Activated T-cell treated with anti-CD3 and anti-CD28 coated beads for 1 hour (primary cell): ENCODE measurements at places on chromosomes 1 and 21.

DNA sequence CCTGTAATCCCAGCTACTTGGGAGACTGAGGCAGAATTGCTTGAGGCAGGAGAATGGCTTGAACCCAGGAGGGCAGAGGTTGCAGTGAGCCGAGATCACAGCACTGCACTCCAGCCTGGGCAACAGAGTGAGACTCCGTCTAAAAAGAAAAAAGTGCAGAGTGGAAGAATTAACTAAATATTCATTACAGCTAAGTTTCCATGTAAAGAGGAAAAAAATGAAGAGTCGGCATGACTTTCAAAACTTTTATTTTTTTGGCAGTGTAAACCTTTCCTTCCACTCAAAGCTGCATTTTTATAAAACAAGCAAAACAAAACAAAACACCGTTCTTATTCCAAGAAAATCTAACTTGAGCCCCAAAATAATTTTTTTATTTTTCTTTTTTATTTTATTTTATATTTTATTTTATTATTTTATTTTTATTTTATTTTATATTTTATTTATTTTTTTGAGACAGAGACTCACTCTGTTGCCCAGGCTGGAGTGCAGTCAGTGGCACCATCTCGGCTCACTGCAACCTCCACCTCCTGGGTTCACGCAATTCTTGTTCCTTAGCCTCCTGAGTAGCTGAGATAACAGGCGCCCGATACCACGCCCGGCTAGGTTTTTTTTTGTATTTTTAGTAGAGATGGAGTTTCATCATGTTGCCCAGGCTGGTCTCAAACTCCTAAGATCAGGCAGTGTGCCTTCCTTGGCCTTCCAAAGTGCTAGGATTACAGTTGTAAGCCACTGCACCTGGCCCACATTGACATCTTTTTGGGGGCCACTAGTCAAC is 62.9 kb downstream of the PACC1 start:
- no peak for DNase-seq

GRCh38 chr1:229093609-229094336 is 177.1 kb upstream of the RAB4A start:
- DNase-seq: no peak

- DNase-seq: no peak
Observed at GRCh38 chr21:43861706-43862105, 3.3 kb upstream of the AGPAT3 start.

DNA sequence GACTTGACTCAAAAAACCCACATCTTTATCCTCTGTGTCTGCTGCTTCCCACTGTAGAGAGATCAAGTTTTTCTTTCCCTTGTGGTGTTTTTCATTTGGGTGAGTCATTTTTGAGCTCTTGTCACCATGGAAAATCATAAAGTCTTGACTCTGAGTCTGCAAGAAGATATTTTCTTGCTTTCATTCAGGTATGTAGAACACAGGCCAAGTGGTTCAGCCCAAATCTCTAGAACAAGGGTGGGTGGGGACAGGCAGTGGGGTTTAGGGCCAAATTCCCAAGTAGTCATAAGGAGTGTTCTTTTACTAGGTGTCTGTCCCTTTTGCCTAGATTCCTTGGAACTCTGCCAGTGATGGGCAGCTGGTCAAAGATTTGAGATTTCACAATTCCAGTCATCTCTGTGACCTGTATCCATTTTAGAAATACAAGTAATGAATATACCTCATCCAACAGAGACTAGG is 21.5 kb upstream of the ARHGAP29 start:
- DNase-seq: no peak

GRCh38 chr1:206022766-206023165 is 929 bp downstream of the CTSE start:
- DNase-seq: no peak

DNA sequence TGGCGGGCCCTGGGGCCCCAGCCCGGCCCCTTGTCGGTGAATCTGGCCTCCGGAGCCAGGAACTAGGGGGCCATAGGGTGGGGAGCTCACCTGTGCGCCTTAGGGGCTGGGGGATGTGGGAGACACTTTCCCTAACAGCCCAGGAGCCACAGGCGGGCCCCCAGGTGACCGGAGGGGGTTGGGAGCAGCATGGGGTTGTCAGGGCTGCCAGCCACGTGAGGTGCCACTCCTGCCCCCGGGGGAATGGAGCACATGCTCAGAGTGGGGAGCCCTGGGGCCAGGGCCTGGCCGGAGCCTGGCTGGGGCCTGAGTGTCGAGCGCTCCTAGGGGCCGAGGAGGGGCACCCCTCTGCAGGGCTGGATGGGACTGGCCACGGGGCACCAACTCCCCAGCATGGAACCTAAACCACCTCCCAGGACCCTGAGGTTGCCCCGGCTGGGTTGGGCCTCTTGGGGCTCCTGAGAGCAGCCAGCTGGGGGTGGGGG is 19.9 kb downstream of the PRXL2B start:
- DNase-seq: no peak

GRCh38 chr1:109543988-109544735 is 4.3 kb upstream of the GNAI3 start:
- DNase-seq: no peak

GRCh38 chr1:10146391-10146790 is 64.0 kb upstream of the KIF1B start:
- DNase-seq: no peak

- no peak for DNase-seq
Observed at GRCh38 chr1:234918961-234919761, 209.5 kb downstream of the TOMM20 start.

DNA sequence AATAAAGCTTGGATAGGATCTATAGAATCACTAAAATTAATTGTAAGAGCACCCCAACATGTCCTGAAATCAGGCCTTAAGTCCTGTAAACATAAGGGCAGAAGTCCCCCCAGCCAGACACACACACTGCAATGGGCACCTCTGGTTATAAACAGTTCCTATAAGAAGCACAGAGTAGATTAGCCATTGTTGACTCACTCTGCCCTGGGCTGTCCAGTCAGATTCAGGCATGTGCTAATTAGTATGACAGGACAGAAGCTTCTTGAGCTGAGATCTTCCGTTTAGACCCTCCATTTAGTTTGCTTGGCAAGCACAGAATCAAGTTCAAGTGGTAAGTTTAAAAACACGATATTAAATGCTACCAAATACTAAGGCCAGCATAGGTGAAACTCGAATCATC is 11.8 kb upstream of the DENND1B start:
- no peak for DNase-seq

- no peak for DNase-seq
Observed at GRCh38 chr1:234489698-234490077, 10.7 kb upstream of the TARBP1 start.

- no peak for DNase-seq
Observed at GRCh38 chr1:201696217-201696761, 132.7 kb upstream of the IPO9 start.

DNA sequence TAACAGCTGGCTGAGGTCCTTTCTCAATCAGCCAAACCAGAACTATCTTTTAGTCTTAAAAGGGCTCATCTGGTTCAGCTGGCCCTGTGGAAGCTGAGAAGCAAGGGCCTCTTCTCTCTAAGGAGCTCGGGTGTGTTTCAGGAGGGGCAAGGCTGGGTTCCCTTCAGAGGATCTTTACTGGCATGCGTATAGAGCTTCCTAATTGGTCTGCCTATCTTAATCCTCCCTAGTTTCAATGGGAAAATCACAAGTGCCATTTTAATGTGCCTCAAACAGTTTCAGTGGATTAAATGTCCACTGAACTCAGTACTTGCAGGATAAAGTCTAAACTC is 81.5 kb upstream of the LBR start:
- no peak for DNase-seq

DNA sequence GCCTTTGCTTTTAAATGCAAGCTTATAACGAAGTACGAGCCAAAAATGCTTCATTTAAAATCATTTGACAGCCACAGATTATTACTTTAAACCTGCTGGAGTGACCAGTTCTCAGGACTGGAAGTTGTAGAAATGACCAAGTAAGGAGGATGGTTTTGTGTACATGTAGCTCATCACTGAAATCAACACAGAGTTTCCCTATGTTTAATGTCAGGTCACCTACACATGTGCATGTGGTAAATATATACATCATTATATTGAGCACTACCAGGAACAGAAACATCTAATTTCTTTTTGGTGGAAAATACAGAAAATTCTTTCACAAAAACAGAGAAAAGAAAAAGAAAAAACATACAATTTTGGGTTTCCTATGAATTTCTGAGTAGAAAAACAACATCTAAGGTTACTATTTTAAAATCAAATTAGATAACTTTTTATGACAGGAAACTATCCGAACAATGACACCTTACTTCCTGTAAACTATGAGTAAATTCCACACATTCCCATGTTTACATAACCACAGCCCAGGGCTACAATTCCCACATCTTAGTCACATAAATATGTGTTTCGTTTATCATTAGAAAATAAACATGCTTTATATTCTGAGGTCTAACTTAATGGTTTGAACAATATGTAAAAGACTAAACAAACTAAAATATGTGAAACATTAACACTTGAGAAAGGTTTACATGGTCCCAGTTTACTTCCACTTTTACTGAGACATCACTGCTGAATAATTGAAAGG is 73.6 kb downstream of the ZNF281 start:
- DNase-seq: no peak

DNA sequence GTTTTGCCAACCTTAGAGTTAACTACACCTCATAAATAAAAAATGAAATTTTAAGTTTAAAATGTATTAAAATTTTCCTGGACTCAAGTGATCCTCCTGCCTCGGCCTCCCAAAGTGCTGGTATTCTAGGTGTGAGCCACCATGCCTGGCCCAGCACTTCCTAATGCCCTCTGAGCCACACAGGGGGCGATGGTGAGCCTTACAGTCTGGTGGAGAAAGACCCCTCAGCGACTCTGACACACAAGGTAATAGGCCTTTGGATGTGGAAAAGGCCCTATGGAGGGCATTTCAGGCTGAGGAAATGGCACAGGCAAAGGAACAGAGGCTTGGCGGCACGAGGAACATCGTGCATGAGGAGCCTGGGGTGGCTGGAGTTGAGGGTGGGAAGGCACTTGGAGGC is 6.7 kb downstream of the CITED4 start:
- no peak for DNase-seq

GRCh38 chr1:168521401-168522000 is 22.3 kb downstream of the XCL2 start:
- DNase-seq: no peak

DNA sequence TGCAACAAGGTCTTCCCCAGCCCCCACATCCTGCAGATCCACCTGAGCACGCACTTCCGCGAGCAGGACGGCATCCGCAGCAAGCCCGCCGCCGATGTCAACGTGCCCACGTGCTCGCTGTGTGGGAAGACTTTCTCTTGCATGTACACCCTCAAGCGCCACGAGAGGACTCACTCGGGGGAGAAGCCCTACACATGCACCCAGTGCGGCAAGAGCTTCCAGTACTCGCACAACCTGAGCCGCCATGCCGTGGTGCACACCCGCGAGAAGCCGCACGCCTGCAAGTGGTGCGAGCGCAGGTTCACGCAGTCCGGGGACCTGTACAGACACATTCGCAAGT is 3.8 kb downstream of the ZBTB18 start:
- DNase-seq: no peak

GRCh38 chr1:44168520-44169098 is 27.2 kb upstream of the KLF18 start:
- DNase-seq: no peak

DNA sequence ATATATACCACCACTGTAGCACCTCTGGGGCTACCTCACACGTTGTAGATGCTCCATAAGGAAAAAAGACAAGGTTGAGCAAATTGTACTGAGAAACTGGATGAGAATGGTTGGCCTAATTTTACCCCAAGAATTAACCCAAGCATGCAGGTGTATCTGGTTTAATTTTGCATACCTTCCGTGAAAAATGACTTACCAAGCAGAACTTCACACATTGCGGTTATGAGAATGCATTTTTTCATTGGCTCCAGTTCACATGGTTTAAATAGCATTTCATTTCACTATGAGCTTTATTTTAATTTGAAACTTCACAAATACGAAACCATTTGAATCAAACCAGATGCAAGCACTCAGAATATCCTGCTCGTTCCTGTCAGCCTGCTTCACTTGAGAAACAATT is 512.2 kb downstream of the LTN1 start:
- no peak for DNase-seq

DNA sequence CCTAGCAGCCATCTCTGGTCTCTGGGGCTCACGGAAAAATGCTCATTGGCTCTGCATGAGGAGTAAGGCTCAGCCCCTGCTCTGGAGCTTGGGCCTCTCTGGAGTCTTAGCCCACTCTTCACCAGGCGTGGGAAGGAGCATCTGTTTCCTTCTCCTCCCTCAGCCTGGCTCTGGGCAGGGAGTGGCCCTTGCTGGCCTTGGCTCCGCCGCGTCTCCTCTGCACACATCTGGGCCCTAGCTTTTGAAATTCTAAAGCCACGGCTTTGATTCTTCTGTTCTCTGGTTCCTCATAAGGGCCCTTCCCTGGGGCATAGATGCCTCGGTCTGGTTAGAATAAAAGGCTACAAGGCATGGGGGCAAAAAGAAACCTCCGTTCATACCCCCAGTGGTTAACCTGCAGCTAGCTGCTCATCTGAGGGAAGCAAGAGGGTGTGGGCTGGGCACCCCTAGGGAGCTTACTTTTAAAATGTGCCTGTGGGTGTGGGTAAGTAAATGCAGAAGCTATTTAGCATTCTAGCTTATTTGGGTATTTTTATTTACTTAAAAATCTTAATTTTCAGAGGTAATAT is 145.6 kb downstream of the CAMTA1 start:
- DNase-seq: no peak

DNA sequence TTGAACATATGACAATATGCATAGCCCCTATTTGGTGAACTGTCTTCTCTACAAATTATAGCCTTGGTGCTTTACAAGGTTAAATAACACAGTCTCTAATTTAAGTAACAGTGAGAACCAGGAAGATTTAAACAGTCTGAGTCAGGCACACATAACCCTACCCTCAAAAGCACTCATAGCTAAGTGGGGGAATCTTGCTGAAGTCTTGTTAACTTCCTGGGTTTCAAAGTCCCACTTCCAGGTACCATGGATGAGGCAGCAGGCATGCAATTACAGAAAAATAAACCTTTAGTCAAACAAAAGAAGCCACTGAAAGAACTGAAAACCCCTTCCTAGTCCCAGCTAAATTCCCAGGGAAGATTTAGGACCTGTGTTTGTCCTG is 147.6 kb downstream of the PBX1 start:
- DNase-seq: no peak

- DNase-seq: no peak
Observed at GRCh38 chr21:17781524-17781923, 37.6 kb downstream of the C21orf91 start.

- no peak for DNase-seq
Observed at GRCh38 chr1:114189398-114189797, 35.7 kb upstream of the SYT6 start.

- no peak for DNase-seq
Observed at GRCh38 chr1:96234299-96234698, 487.3 kb upstream of the PTBP2 start.

- DNase-seq: no peak
Observed at GRCh38 chr1:51324251-51325010, 5.9 kb downstream of the TTC39A start.

DNA sequence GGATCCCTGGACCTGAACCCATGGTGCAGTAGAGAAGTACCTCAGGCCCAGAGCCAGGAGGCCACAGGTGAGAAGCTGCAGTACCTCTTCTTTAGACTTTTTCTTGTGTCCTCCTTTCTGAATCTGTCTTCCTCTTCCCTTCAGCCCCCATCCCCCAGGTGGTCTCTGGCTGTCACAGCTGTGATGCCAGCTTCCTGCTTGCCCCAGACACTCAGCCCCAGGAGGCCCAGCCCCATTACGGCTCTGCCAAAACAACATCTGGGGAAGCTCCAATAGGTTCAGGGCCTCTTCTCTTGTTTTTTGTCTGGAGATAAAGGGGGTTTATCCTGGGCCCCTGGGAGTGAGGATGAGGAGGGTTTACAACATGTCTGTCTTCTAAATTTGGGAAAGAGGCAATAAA is 9.5 kb upstream of the BTG2 start:
- no peak for DNase-seq
